ENCODE measurements at places on chromosomes 7 and 10.

DNA sequence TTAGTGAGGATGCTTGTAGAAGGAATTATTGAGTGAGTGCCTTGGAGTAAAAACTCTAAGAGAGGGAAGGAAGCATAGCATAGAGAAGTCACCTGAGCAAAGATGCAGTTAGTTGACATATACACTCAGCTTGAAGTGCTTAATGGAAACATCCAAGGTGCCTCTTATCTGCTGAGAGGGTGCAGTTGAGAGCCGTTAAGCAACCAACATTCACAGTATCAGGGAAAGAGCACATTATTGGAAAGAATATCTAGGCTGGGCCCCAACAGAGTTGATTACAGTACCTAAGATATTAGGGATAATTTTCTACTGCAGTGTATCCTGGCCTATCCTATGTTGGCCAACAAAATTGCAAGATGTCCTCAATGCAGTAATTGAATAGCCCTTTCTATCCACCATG, 302.0 kb downstream of the ETV1 start:
- DNase-seq, result no peak

- DNase-seq, result no peak
These were observed 128.8 kb downstream of the LCOR start for GRCh38 chr10:96960872-96961271.

- DNase-seq, result no peak
These were observed 37.6 kb upstream of the MYL10 start for GRCh38 chr7:101666741-101667140.

GRCh38 chr10:16845248-16845647, 28.0 kb upstream of the RSU1 start:
- DNase-seq, result no peak

DNA sequence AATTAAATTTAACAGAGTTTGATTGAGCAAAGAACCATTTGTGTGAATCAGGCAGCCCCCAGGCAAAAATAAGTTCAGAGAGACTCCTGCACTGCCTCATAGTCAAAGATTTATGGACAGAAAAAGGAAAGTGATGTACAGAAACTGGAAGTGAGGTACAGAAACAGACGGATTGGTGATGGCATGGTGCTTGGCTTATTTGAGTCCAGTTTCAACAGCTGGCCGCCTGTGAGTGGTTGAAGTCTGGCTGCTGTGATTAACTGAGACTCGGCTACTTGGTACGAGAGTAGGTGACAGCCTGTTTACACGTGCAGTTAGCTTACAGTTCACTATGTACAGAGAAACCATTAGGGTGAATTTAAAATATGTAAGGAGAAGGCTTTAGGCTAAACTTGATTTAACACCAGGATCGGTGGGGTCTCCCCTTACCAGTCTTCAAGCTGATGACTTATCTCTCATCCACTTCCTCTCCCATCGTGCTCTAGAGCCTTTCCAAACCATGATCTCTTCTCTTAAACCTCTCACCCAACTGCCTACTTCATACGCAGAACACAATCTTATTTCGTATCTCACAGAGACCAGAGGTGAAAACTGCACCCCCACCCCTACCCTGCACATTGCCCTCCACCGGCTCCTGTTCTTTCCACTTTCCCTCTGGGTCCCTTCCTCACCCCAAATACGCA, 5.0 kb upstream of the MSMB start:
- no peak for DNase-seq

DNA sequence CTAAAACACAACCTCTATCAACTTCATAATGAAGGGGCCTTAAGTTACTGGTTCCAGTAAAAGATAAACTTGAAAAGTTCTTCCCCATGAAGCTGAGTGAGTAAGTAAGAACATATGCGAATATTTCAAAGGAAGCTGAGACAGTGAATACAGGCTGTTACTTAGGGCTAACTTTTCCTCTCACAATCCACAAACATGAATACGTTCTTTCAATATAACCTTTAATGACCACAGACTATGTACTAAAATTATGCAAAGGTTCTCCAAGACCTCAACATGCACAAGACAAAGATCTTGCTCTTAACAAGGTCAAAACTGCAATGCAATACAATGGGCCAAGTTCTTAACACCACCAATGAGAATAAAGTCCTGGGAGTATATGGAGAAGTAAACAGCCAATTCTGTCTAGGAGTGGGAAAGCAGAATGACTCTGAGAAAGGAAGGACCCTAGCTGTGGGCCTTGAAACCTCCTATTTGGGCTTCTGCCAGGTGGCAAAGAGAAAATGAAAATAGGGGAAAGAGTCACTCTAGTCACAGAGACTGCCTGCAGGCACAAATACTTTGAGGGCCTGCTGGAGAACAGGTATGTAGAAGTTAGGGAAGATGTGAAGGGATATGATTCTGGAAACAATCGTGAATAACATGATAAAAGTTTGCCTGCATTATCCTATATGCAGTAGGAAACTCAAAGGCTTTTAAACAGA, 43.7 kb downstream of the OSBPL3 start:
- DNase-seq, result no peak

DNA sequence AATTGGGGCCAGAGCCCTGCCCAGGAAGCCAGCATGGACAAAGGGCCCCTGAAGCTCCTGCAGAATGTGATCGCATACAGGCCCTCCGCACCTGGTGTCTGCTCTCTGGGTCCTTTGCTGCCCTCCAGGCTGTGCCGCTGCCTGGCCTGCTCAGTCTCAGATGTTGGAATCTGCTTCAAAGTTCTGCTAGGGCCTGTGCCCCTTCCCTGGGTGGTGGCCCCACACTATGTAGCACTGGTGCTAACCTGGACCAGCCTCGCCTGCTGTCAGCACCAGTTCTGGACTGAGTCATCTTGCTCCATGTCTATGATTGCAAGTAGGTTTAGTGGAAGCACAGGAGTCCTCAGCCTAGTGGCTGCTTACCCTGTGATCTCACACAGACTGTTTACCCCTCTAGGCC, 6.3 kb downstream of the MAT1A start:
- DNase-seq, result no peak

DNA sequence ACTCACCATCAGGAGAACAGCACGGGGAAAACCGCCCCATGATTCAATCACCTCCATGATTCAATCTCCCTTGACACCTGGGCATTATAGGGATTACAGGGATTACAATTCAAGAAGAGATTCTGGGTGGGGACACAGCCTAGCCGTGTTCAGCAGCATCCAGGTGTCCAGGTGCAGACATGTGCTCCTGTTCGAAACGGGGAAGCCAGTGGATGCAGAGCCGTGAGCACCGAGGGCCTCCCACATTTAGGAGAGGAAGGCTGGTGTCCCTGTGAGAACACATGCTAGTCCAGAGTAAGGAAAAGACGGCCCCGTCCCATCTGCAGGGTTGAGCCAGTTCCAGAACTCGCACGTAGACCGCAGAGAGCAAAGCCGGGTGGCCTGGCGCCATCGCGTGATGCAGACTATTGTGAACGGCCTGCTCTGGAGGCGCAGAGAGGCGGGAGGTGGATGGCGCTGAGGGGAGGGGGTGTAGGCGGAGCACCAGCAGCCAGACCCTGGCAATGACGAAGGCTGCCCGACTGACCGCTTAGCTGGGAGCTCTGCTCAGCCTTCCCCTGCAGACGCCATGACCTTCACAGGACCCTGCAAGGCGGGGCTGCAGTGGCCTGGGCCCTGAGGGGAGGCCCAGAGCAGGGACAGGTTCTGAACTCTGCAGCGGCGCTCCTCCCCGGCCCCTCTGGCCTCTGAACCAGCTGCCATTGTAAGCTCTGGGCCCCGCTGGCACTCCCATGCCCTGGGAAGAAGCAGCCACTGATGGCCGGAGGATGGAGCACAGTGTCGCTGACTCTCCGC, 141.6 kb upstream of the TCERG1L start:
- no peak for DNase-seq

- DNase-seq, result no peak
These were observed 9.7 kb upstream of the ADCY1 start for GRCh38 chr7:45564485-45564884.

- no peak for DNase-seq
These were observed 117.1 kb downstream of the ZMIZ1 start for GRCh38 chr10:79185796-79186374.

- DNase-seq, result no peak
These were observed 231.6 kb upstream of the FOXK1 start for GRCh38 chr7:4450483-4450882.

GRCh38 chr10:113068178-113068890, 118.3 kb downstream of the TCF7L2 start:
- no peak for DNase-seq

- no peak for DNase-seq
These were observed 70.7 kb upstream of the PRSS58 start for GRCh38 chr7:142328551-142328950.

DNA sequence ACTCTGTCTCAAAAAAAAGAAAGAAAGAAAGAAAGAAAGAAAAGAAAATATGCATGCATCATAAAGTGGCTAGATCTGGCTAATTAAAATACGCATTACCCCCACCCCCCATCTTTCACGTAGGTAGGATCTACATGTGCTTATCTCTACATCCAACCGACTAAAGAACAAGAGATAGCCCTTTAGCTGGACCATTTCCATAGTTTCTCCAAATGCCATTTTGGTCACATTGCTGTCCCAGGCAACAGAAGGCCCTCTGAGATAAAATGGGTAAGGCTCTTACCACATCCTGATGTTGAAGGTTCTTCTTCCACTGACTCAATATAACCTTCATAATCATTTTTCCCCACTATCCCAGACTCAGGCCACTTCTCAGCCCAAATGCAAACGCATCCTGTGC, 31.5 kb downstream of the PIK3AP1 start:
- DNase-seq, result no peak

DNA sequence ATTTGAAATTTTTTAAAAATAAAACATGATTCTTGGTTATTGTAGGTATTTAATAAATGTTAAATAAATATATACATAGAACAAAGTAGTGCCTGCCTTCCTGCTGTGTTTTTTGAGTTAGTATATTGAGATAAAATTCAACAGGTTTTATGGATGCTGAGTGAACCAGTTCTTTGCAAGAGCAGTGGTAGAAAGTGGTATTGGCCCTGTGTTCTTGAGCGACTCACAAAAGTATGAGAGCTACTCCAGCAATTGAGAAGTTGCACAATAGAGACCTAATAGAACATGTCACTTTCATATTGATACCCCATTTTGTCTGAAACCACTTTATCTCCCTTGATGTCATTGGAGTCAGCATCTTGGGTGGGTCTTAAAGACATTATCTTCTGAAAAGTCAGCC, 32.6 kb upstream of the GJD4 start:
- DNase-seq, result no peak

DNA sequence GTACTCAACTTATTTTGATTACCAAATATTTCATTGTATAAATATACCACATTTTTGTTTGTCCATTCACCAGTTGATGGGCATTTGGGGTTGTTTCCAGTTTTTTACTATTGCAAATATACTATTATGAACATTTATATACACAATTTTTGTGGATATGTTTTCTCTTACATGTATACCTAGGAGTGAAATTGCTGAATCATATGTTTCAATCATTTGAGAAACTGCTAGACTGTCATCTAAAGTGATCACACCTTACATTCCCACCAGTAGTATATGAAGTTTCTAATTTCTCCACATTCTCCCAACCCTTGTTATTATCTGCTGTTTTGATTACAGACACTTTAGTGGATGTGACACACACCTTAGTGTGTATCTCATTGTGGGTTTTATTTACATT, 257.9 kb downstream of the ABCA13 start:
- no peak for DNase-seq

DNA sequence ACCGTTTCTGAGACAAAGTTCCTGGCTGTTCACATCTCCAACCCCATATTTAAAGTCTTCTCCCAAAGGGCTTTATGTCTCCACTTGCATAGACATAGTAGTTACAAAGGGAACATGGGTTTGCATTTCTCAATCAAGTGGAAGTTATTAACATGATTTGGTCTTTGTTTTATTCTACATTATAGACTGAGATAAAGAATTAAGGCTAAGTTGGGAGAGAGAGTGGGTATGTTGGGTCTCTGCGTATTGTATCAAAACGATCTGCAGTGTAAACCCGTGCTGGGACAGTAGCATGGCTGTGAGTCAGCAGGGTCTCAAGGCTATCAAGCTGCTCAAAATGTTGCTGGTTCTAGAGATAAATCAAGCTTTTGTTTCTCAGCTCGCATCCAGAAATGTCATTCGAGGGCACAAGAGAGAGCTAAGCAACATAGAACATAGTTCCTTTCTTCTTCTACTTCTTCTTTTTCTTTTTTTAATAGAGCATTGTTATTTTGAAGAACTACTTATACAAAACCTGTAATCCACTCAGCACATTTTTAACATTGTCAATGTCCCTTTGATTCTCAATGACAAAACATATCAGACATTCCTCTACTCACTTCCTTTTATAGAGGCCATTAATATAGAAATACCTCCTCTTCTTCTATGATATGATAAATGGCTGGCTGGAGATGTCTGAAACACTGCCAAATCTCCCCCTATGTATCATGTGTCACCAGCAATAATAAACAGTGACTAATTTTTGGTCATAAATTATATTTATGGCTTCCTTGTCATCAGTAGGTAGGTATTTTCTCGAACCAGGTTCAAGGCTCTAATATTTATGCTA, 34.5 kb upstream of the RHOBTB1 start:
- no peak for DNase-seq

DNA sequence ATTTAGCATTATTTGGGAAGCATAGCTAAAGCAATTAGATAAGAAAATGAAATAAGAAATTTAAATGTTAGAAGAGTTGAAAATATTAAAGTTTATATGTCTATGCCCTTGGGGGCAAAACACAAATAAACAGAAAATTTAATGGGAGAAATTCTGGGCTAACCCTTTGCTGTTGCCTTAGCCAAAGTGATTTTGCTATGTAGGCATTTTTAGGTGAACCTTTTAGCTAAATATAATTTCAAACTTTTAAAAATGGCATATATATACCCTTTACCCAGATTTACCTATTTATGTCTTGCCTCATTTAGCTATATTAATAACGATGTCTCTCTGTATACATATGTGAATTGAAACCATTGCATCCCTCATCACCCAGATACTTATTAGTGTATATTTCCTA, 20.1 kb downstream of the NFE2L3 start:
- DNase-seq, result no peak

DNA sequence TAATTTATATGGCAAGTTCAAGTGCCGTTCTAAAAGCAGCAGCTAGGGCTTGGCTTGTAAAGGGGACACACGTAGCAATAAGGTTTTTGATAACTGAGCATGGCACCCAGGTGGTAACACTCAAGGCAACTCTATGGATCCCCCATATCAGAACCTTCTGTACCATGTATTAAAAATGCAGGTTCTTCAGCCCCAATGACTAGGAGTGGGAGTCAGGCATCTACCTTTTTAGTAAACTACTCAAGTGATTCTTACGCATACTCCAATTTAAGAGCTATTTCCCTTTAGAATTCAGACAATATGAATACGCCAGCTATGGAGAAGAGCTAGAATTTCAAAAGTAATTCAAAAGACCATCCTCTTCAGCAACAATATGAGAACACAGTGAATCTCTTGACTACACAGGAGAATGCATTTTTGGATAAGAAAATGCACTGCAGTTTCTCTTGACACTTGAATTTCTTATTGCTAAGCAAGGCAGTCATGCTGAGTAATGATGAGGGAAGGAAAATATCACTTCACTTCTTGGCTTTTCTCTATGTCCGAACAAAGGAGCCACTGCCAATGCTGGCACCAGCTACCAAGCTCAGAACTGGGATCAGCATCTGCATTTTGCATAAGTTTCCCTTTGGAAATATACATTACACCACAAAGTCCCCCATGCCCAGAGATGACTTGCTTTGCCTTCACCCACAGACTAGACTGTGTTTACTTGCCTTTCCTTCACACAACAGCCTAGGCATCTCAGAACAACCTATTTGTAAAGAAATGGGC, 53.5 kb downstream of the ABLIM1 start:
- DNase-seq, result no peak
